ENCODE measurements at places on chromosomes 7 and 10.

DNA sequence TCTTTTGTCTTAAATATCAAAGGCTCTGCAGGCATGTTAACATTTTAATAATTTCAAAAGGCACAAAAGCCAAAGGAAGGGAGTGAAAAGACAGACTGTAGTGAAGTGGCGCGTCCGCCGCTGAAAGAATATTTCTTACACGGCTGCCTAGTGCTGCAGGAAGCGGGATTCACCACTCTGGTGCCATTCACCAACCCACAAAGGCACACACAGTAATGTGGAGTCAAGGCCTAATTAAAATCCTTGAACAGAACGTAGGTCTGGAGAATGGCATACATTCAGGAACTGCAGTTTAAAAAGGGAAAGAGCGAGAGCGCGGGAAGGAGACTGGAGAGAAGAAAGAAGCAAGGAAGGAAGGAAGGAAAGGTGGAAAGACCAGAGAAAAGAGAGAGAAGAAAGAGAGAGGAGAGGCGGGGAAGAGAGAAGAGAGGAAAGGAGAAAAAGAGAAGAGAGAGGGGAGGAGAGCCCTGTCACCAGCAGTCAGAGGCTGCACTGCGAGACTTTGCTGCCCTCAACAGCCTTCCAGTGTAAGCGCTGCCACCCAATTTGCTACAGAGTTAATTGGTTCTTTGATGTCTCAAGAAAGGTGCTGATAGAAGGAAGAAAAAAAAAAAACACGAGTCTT, 554.0 kb downstream of the MDFIC start:
- peak; percentile 23 for DNase-seq
- no peak overlapping the region for H3K27ac ChIP-seq
- no peak overlapping the region for H3K4me3 ChIP-seq
- no peaks in the 10 kb centered on the region for H3K27me3 ChIP-seq

DNA sequence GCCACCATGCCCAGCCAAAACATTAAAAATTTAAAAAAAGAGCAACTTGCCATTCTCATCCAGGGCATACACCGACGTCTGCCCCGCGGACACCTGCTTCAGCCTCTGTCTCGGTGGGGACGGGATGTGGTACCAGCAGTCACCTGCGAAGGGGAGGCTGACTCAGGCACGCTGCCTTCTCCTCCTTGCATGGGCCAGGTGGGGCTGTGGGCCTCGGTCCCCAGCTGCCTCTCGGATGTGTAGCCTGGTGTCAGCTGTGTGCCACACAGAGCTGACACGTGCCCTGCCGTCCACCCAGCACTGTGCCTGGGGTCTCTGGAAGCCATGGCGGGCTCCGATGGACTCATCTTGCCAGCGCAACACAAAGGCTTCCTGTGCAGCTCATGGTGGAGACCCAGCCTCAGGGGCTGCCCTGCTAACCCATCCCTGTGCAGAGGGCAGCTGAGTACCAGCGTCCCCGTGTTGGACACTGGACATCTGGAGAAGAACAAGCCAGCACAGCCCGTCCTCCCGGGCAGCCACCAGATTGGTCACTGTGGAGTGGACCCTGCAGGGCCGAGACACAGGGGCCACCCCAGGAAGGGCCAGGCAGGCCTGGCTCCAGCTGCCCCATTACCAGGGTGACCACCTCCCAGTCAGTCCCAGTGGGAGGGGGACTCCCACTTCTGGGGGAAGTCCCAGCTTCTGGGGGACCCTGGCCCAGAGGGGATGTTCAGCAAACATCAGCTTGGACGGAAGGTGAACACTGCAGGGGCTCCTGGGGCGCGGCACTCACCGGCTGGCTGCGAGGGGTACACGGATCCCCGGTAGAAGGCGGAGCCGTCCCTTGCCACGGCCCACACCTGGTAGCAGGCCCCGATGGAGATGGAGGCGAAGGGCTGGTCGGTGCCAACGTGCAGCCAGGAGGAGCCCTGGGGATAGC, 10.6 kb downstream of the BHLHA15 start:
- peaks cover 3% of the 10 kb centered on the region for H3K36me3 ChIP-seq
- no peaks in the 10 kb centered on the region for H3K4me1 ChIP-seq
- H3K27ac ChIP-seq = no peak overlapping the region
- no peak overlapping the region for H3K4me3 ChIP-seq
- H3K27me3 ChIP-seq = no peaks in the 10 kb centered on the region

DNA sequence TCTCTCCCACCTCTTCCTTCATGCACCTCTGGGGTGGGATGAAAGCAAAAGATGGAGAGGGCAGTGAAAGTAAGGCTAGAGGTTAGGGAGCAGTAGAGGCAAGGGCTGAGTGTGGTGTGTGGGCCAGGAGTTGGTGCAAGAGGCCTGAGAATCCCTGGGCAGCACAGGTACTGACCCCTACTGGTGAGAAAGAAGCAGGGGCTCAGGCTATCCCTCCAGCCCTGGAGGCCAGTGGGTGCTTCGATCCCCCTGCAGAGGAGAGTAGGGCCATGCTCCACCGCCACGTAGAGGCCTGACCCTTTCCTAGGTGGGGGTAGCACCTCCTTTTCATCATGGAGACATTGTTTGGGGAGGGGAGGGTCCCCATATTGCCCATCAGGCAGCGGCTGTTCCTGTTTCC, 9.8 kb downstream of the CDHR1 start:
- no peak overlapping the region for H3K27ac ChIP-seq
- H3K36me3 ChIP-seq = no peaks in the 10 kb centered on the region
- no peak for DNase-seq

GRCh38 chr7:101857358-101857811, 40.0 kb downstream of the CUX1 start:
- no peak overlapping the region for H3K4me3 ChIP-seq
- H3K27me3 ChIP-seq = no peaks in the 10 kb centered on the region
- peaks cover 13% of the 10 kb centered on the region for H3K4me1 ChIP-seq
- DNase-seq = no peak

DNA sequence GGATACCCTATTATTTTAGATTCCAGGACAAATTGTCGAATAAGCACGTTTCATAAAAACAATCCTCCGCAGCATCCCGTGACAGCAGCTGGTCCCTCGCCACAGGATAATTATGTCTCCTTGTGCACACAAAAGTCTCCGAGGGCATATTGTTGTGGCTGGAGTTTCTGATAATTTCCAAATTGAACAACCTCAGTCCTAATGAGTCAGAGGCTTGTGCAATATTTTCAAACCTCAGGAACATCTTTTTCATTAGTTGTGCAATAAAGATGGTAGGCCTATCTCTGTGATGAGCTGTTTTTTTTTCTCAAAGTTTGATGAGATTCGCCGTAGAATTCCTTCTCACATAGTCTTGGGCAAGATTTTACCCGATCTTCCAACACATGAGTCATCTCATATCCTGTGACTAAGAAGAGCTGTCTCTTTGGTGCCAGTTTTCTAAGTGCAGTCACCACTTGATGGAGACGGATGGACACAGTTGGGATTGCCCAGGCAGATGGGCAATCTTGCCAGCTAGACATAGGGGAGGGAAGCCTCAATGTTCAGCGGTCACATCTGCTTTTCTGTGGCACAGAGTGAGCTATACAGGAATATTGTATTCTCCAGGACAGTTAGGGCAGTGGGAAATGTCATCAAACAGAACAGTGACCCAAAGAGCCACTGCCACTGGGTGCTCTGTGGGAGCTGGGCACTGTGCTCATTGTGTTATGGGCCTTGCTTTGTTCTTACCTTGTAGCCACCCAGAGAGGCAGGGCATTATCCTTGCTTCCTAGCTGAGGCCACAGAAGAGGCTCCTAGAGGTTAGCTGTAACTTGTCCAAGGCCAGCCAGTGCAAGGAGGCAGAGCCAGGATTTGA, 7.8 kb downstream of the HTRA1 start:
- H3K27ac ChIP-seq = no peak overlapping the region
- no peaks in the 10 kb centered on the region for H3K36me3 ChIP-seq

- H3K36me3 ChIP-seq = no peaks in the 10 kb centered on the region
- peaks cover 99% of the 10 kb centered on the region for H3K27me3 ChIP-seq
- DNase-seq = no peak
- H3K4me3 ChIP-seq = no peak overlapping the region
Observed at GRCh38 chr10:123144697-123145541, 3.0 kb upstream of the HMX2 start.

DNA sequence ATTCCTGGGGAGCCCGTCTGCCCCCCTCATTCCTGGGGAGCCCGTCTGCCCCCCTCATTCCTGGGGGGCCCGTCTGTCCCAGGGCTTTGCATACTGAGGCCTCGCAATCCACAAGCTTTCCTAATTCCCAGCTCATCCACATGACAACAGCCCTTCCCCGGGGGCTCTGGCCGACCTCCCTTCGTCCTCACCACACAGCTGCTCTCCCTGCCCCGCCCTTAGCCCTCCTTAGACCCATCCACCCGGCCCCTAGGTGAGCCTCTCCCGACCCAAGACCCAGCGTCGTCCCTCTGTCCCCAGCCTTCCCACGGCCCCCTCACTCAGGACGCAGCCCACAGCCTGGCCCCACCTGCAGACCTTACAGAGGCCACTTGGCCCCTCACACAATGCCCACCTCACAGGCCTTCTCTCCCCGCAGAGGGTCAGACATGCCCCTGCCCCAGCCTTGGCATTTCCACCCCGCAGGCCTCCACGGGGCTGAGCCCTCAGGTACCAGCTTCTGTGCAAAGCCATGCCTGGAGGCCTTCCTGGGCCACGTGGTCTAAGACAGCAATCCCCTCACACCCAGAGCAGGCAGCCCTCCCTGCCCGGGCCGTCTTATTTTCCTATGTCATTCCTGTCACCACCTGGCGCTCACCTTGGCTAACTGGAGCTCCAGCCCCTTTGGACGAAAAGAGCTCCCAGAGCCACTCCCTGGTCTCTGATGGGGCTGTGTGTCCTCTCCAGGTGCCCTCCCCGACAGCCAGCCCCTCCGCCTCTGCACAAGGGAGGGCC, 3.5 kb upstream of the FAM20C start:
- H3K4me1 ChIP-seq = no peaks in the 10 kb centered on the region
- H3K4me3 ChIP-seq = no peak overlapping the region
- no peak for DNase-seq
- no peak overlapping the region for H3K27ac ChIP-seq
- peaks cover 18% of the 10 kb centered on the region for H3K27me3 ChIP-seq

DNA sequence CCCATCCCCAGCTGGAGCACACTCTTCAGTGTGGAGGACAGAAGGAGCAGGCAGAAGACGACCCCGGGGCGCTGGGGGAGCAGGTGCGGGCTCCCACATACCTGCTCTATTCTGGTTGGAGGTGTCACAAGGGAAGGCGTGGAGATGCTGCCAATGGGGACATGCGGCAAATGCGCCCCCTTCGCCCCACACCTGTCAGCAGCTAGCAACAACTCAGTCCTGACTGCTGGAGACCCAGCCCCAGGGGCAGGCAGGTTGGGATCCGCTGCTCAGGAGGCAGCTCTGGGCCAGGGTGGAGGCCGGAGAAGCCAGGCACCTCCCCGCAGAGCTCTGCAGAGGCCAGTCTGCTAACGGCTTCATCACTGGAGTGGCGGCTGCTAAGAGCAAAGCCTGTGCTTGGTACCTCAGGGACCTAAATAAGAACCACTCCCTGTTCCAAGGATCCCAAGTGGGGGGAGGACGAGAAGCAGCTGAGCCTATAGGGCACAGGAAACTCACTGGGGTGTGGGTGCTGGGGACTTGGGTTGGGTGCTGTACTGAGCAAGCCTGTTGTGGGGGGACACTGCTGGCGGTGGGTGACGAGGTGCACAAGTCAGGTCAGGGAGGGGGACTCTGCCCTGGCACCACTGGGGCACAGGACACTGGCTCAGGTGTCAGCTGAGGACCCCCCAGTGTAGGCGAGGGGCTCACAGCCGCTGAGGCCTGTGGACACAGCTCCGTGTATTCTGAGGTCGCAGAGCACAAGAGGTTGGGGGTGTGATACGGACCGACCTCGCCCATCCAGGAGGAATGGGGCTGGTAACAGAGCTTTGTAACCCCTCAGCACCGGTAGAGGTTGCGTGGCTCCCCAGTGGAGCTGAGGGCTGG, 19.2 kb upstream of the GPR146 start:
- H3K4me3 ChIP-seq = no peak overlapping the region
- no peaks in the 10 kb centered on the region for H3K36me3 ChIP-seq
- H3K27me3 ChIP-seq = no peaks in the 10 kb centered on the region
- peaks cover 9% of the 10 kb centered on the region for H3K4me1 ChIP-seq

- no peaks in the 10 kb centered on the region for H3K4me1 ChIP-seq
- DNase-seq = no peak
- H3K27me3 ChIP-seq = no peaks in the 10 kb centered on the region
- no peaks in the 10 kb centered on the region for H3K36me3 ChIP-seq
- H3K27ac ChIP-seq = no peak overlapping the region
- no peak overlapping the region for H3K4me3 ChIP-seq
Observed at GRCh38 chr7:72152161-72153131, 259.7 kb downstream of the CALN1 start.

- H3K4me3 ChIP-seq = no peak overlapping the region
- peaks cover 7% of the 10 kb centered on the region for H3K4me1 ChIP-seq
- H3K36me3 ChIP-seq = no peaks in the 10 kb centered on the region
- H3K27ac ChIP-seq = no peak overlapping the region
- no peaks in the 10 kb centered on the region for H3K27me3 ChIP-seq
Observed at GRCh38 chr10:124665558-124665957, 78.6 kb downstream of the FAM53B start.

DNA sequence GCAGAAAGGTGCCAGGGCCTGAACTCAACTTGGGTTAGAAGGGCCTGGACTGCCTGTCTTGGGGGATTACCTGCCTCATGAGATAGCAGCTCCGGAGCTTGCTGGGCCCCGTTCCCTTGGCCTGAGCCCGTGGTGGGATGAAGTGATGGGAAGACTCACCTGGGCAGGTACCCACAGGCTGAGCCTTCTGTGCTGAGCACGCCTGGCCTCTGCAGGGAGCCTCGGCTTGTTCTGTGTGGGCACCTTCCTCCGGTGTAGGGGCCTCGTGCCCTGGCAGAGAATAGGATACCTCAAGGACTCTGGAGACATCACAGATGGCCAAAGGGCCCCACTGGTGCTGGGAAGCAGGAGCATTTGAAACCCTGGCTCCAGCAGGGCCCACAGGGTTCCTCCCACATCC, 4.5 kb downstream of the ZNF467 start:
- no peak for DNase-seq
- no peak overlapping the region for H3K4me3 ChIP-seq
- peaks cover 5% of the 10 kb centered on the region for H3K4me1 ChIP-seq
- H3K27me3 ChIP-seq = peaks cover 25% of the 10 kb centered on the region

DNA sequence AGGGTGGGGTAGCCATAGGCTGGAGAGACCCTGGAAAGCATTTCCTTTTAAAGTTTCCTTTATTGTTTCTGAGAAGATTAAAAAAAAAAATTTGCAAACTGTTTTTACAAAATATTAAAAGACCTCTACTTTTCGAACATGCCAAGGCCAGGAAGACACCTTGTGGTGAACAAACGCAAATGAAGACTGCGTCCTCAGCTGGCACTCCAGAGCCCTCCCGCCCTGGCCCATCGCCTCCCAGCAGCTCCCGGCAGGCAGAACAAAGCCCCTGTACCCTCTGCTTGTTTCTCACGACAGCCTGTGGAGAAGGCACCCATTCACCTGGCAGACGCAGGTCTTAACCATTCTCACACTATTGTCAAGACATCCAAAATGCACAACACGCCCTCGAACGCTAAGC, 56.4 kb downstream of the ESYT2 start:
- H3K27me3 ChIP-seq = no peaks in the 10 kb centered on the region
- H3K4me1 ChIP-seq = no peaks in the 10 kb centered on the region
- peaks cover 6% of the 10 kb centered on the region for H3K36me3 ChIP-seq
- DNase-seq = no peak
- H3K4me3 ChIP-seq = no peak overlapping the region
